ENCODE measurements at places on chromosomes 5 and 9. TPM values are rescaled to one million over a fixed set of nuclear protein-coding genes. Genes with fewer than 3 reads are reported as not detected.

Gene IL31RA
- 3.6 TPM for total RNA-seq

- no peak for DNase-seq
- no peak overlapping the region for H3K27ac ChIP-seq
- H3K4me3 ChIP-seq, result no peak overlapping the region
- H3K36me3 ChIP-seq, result no peaks in the 10 kb centered on the region
Measured at GRCh38 chr5:142894749-142895148, 124.6 kb downstream of the ARHGAP26 start.

Gene P4HA2
- 3.2 TPM for total RNA-seq

DNA sequence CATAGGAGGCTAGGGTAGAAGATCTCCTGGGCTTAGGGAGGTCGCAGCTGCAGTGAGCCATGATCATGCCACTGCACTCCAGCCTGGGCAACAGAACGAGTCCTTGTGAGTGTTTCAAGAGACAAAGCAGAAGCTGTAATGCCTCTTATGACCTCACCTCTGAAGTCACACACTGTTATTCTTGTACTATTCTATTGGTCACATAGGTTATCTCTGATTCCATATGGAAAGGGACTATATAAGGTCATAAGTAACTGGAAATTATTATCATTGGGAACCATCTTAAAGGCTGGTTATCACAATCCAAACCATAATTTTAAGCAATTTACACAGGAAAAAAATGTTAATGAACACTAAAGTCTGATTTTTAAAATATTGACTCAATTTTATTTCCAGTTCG is 17.9 kb upstream of the AFF4 start:
- H3K4me1 ChIP-seq, result no peaks in the 10 kb centered on the region
- DNase-seq, result no peak
- H3K27ac ChIP-seq, result no peak overlapping the region
- H3K27me3 ChIP-seq, result no peaks in the 10 kb centered on the region
- H3K4me3 ChIP-seq, result no peak overlapping the region

- H3K4me1 ChIP-seq, result peaks cover 30% of the 10 kb centered on the region
- no peak overlapping the region for H3K4me3 ChIP-seq
- no peaks in the 10 kb centered on the region for H3K27me3 ChIP-seq
- peak overlapping the region; percentile 78 for H3K27ac ChIP-seq
Measured at GRCh38 chr5:41748631-41749030, 121.6 kb downstream of the OXCT1 start.

Gene PTCH1
- 5.9 TPM for total RNA-seq

- no peak overlapping the region for H3K4me3 ChIP-seq
- no peak for DNase-seq
- no peaks in the 10 kb centered on the region for H3K4me1 ChIP-seq
- H3K36me3 ChIP-seq, result no peaks in the 10 kb centered on the region
Measured at GRCh38 chr5:156328161-156328560, 1.2 kb downstream of the SGCD start.

GRCh38 chr5:1777281-1778137 is 22.1 kb downstream of the MRPL36 start:
- H3K4me3 ChIP-seq, result no peak overlapping the region
- H3K27me3 ChIP-seq, result peaks cover 3% of the 10 kb centered on the region
- H3K36me3 ChIP-seq, result no peaks in the 10 kb centered on the region
- H3K4me1 ChIP-seq, result no peaks in the 10 kb centered on the region
- no peak overlapping the region for H3K27ac ChIP-seq
- no peak for DNase-seq

Gene STPG3
- 0.63 TPM for total RNA-seq

DNA sequence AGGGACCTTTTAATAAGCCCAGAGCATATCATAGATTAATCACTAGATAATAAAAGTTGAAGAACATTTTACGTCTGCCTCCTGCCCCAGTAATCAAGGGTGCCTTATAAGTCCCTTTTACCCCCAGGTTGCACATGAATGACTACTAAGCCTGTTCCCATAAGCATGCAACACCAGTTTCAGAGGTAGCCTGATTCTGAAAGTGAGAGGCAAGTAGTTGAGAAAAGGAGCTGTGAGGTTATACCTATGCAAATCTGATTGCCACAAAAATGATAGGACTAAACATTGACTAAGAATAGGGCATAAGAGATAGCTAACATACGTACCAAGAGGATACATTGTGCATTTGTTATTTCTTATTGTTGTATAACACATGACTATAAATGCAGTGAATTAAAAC is 681.9 kb downstream of the ISL1 start:
- no peak for DNase-seq
- no peak overlapping the region for H3K27ac ChIP-seq
- no peaks in the 10 kb centered on the region for H3K36me3 ChIP-seq
- no peak overlapping the region for H3K4me3 ChIP-seq

- H3K4me1 ChIP-seq, result no peaks in the 10 kb centered on the region
- DNase-seq, result no peak
- H3K4me3 ChIP-seq, result no peak overlapping the region
- no peaks in the 10 kb centered on the region for H3K36me3 ChIP-seq
- H3K27ac ChIP-seq, result no peak overlapping the region
Measured at GRCh38 chr5:179208706-179209358, 136.4 kb downstream of the ADAMTS2 start.

Gene MRPL36
- total RNA-seq, result 52.2 TPM

- no peak overlapping the region for H3K4me3 ChIP-seq
- H3K27me3 ChIP-seq, result no peaks in the 10 kb centered on the region
- no peak overlapping the region for H3K27ac ChIP-seq
- H3K36me3 ChIP-seq, result no peaks in the 10 kb centered on the region
- peak; percentile 10 for DNase-seq
Measured at GRCh38 chr5:151868451-151868850, 56.2 kb downstream of the GLRA1 start.

DNA sequence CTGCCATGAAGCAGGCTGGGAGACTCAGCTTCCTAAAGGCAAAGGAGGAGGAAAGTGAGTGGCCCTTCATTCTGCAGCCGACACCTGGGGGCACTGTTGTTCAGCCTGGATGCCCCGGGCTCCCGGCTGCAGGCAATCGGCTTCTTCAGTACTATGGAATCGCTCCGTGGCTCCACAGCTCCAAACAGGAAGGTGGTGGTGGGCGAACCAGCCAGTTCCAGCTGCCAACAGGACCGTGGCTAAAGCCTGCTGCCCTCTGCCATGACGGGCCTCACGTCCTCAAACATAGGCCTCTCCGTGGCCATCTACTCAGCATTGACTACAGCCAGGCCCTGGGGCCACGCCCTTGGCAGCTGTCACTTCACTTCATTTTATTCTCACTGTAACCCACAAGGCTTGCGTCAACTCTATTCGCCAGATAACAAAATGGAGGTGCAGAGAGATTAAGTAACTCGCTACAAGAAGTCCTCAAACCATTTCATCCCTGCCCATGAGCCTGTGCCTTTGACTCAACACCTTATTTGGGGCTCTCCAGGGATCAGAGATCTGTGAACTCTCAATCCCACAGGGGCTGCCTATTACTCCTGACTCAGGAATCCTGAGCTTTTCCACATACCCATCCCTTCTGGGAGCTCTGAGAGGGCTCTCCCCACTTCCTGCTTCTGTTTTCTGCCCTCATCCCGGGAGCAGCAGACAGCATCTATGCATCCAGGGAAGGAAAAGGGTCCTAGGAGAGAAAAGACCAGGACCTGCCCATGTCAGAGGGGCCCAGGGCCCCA is 38.0 kb downstream of the PAX5 start:
- peaks cover 4% of the 10 kb centered on the region for H3K4me1 ChIP-seq
- peak overlapping the region; percentile 43 for H3K4me3 ChIP-seq
- H3K27me3 ChIP-seq, result peaks cover 24% of the 10 kb centered on the region
- no peaks in the 10 kb centered on the region for H3K36me3 ChIP-seq
- DNase-seq, result peak; percentile 66

Gene GAS1
- 0.07 TPM for total RNA-seq

- H3K27ac ChIP-seq, result no peak overlapping the region
- H3K4me1 ChIP-seq, result no peaks in the 10 kb centered on the region
- no peaks in the 10 kb centered on the region for H3K36me3 ChIP-seq
- H3K27me3 ChIP-seq, result peaks cover 6% of the 10 kb centered on the region
- H3K4me3 ChIP-seq, result no peak overlapping the region
- no peak for DNase-seq
Measured at GRCh38 chr5:64570395-64570996, 64.7 kb downstream of the RGS7BP start.

Gene SPINK6
- not detected for total RNA-seq

- H3K4me3 ChIP-seq, result no peak overlapping the region
- no peak overlapping the region for H3K27ac ChIP-seq
- no peak for DNase-seq
- H3K4me1 ChIP-seq, result peaks cover 15% of the 10 kb centered on the region
- H3K36me3 ChIP-seq, result no peaks in the 10 kb centered on the region
Measured at GRCh38 chr9:133528876-133529241, 4.1 kb upstream of the MYMK start.

GRCh38 chr5:165231821-165232508 is 1726.5 kb downstream of the MAT2B start:
- DNase-seq, result no peak
- H3K27me3 ChIP-seq, result no peaks in the 10 kb centered on the region
- no peak overlapping the region for H3K4me3 ChIP-seq
- H3K27ac ChIP-seq, result no peak overlapping the region
- no peaks in the 10 kb centered on the region for H3K36me3 ChIP-seq

Gene PDE6A
- total RNA-seq, result 0.05 TPM

GRCh38 chr5:133749331-133749985 is 137.1 kb upstream of the FSTL4 start:
- H3K4me1 ChIP-seq, result peaks cover 8% of the 10 kb centered on the region
- H3K27me3 ChIP-seq, result peaks cover 17% of the 10 kb centered on the region
- peak; percentile 21 for DNase-seq
- no peak overlapping the region for H3K27ac ChIP-seq
- H3K4me3 ChIP-seq, result no peak overlapping the region
- H3K36me3 ChIP-seq, result no peaks in the 10 kb centered on the region

- DNase-seq, result no peak
- H3K36me3 ChIP-seq, result no peaks in the 10 kb centered on the region
- no peak overlapping the region for H3K27ac ChIP-seq
- H3K4me1 ChIP-seq, result peaks cover 89% of the 10 kb centered on the region
- no peak overlapping the region for H3K4me3 ChIP-seq
Measured at GRCh38 chr5:135391869-135392255, 7.2 kb downstream of the MACROH2A1 start.

Gene APBB3
- total RNA-seq, result 38.2 TPM

Gene DMRT3
- total RNA-seq, result not detected

Gene KIF3A
- total RNA-seq, result 20.0 TPM

DNA sequence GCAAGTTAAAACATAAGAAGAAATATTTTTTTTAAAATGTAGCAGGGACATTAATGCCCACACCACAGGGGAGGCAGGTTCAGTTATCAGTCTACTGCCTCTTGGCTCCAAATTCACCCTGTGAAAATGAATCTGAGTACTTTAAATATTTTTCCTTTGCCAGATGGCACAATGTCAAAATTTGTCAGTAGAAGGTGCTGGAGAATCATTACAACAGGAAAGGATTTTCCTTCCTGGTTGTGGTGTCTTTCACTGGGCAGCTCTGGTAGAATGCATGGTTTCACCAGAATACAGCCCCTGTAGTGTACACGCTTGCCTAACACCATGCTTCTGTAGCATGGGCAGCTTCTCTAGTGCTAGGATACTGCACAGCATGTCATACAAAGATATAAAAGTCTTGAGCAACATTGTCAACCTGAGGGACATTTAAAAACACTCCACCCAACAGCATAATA is 9.7 kb upstream of the SREK1 start:
- peaks cover 1% of the 10 kb centered on the region for H3K36me3 ChIP-seq
- H3K27ac ChIP-seq, result no peak overlapping the region
- H3K4me1 ChIP-seq, result peaks cover 10% of the 10 kb centered on the region
- no peak for DNase-seq
- no peaks in the 10 kb centered on the region for H3K27me3 ChIP-seq

Gene CDC20B
- total RNA-seq, result 0.07 TPM

DNA sequence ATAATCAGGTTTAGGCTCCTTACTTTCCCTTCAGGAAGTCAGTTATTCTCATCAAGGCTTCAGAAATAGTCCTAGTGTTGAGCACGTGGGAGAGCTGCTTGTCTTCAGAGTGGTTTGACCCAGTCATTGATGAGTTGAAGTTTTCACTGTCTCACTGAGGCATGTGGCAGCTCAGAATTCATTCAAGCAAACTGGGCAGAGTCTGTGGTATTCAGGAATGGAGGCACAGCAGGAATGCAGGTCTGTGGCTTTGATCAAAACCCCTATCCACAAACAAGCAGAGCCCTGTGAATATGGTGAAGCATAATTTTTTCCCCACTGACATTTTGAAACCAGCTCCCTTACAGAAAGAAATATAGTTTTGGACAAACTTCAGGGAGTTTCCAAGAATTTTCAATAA is 207.3 kb downstream of the CD180 start:
- H3K27ac ChIP-seq, result no peak overlapping the region
- no peaks in the 10 kb centered on the region for H3K36me3 ChIP-seq
- no peaks in the 10 kb centered on the region for H3K27me3 ChIP-seq
- DNase-seq, result no peak
- peaks cover 12% of the 10 kb centered on the region for H3K4me1 ChIP-seq

Gene RPL35
- total RNA-seq, result 1,822 TPM

Gene GABRA1
- total RNA-seq, result not detected

DNA sequence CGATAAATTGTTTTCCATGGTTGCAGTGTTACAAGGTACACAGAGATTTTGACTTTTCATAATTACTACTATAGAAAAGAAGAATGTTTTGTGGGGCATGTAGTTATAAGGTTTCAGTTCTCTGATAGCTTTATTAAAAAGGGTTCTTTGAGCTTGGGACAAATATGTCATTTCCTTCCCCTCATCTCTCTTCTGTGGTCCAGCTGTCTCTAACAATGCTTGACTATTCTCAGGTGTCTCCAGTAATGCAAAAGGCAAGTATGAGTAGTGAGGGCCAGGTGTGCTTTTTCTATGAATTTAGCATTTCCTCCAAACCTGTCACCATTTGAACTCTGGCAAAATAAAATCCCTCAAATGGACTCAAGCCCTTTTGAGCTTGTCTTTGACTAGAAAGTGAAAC is 84.3 kb downstream of the SLF1 start:
- H3K4me1 ChIP-seq, result peaks cover 5% of the 10 kb centered on the region
- DNase-seq, result no peak
- peaks cover 1% of the 10 kb centered on the region for H3K36me3 ChIP-seq
- no peak overlapping the region for H3K4me3 ChIP-seq
- no peaks in the 10 kb centered on the region for H3K27me3 ChIP-seq

GRCh38 chr9:5910413-5911057 is 19.8 kb downstream of the MLANA start:
- H3K4me3 ChIP-seq, result peak overlapping the region; percentile 58
- no peaks in the 10 kb centered on the region for H3K27me3 ChIP-seq
- peak overlapping the region; percentile 90 for H3K27ac ChIP-seq
- DNase-seq, result peak; percentile 51

DNA sequence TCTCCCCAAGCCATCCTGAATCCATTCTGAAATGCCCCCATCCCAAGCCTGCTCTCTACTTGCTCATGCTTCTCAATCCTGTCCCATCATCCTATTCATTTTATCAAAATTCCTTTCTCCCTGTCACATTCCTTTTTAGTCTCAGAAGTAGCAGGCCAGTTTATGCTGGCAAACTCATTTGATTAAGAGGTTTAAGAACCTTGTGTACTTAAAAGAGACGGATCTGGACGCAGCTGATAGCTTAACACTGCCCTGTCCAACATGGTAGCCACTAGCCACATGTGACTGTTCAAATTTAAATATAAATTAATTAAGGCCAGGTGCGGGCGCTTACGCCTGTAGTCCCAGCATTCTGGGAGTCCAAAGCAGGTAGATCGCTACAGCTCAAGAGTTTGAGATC is 5.6 kb upstream of the KCNV2 start:
- H3K4me3 ChIP-seq, result no peak overlapping the region
- no peaks in the 10 kb centered on the region for H3K27me3 ChIP-seq
- H3K36me3 ChIP-seq, result no peaks in the 10 kb centered on the region
